Lung (tissue), 17 donors: ENCODE measurements at places on chromosomes 5 and 9. TPM values are rescaled to one million over a fixed set of nuclear protein-coding genes. Genes with fewer than 3 reads are reported as not detected.
A peak's percentile ranks its signal among the peaks of the same experiment; 100 is the strongest.

DOCK2 gene
- total RNA-seq, result 47.8 TPM

FER gene
- 88.6 TPM for total RNA-seq

WNT8A gene
- total RNA-seq, result not detected

TXNDC8 gene
- not detected for total RNA-seq

CCDC69 gene
- 15.4 TPM for total RNA-seq

DNA sequence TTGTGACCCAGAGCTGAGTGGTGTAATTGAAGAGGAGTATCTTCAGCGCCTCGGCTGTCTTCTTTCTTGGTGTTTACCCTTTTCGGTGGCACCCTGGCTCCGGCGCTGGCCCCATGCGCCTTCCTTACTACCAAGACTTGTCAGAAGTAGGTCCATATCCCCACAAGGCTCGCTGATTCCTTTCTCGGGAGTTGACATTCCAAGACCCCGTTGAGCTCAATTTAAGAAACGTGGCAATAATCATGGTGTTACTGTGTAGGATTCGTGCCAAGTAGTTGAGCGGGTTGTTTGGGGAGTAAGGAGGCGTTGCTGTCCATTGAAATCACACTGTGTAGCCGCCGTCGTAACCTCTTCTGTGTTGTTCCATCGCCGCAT lies 795 bp downstream of the NDUFAF2 start:
- H3K27ac ChIP-seq, result peak overlapping the region; percentile 90
- H3K36me3 ChIP-seq, result no peaks in the 10 kb centered on the region
- no peaks in the 10 kb centered on the region for H3K27me3 ChIP-seq

DNA sequence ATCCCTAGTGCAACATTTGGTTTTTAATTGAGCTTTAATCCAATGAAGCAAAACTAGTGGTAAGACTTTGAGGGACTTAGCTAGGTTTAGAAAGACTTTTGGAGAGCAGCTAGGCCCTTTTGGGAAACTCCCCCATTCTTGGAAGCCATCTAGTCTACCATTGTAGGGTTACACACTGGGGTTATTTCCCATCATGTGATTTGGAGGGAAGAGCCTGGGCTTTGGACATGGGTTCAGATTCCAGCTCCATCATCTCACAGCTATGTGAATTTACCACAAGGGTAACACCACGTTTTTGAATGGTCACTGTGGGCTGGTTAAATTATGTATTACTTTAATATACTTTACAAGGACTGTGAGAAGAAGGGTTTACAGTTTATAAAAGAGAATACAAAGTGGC lies 18.3 kb upstream of the TNFSF15 start:
- no peaks in the 10 kb centered on the region for H3K36me3 ChIP-seq
- no peak overlapping the region for H3K27ac ChIP-seq
- H3K4me3 ChIP-seq, result no peak overlapping the region
- no peak for DNase-seq

DNA sequence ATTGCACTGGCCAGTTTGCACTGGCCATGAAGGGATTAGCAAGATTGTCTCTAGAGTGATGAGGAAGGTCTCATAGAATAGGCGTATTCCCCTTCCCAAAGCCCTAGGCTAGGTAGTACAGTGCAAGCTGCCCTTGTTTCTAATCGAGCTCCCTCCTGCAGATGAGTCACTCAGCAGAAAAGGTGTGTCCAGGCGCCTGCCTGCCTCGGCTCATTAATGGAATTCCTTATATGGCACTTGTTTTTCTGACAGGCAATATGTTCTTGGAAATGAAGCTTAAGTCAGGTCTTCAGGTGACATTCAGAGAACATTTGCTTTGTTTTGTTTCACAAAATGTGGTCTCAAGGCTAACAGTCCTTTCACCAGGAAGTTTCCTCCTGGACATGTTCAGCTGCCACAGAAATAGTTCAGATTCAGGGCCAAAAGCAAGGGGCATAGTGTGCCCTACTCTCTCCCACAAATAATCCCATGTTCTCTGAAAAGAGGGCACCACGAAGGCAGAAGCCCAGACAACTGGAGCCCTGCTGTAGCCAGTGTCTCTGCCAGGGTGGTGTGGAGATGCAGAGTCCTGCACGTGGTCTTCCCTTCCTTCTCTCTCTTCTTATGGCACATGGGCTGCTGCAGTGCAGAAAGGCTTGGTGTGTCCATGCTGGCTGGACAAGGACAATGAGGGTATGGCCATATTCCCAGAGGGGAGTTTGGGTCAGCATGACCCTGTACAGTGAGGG lies 281.1 kb upstream of the MAP3K1 start:
- no peak for DNase-seq
- H3K4me3 ChIP-seq, result no peak overlapping the region
- H3K27ac ChIP-seq, result no peak overlapping the region
- no peaks in the 10 kb centered on the region for H3K36me3 ChIP-seq
- no peaks in the 10 kb centered on the region for H3K4me1 ChIP-seq
- H3K27me3 ChIP-seq, result no peaks in the 10 kb centered on the region

DNA sequence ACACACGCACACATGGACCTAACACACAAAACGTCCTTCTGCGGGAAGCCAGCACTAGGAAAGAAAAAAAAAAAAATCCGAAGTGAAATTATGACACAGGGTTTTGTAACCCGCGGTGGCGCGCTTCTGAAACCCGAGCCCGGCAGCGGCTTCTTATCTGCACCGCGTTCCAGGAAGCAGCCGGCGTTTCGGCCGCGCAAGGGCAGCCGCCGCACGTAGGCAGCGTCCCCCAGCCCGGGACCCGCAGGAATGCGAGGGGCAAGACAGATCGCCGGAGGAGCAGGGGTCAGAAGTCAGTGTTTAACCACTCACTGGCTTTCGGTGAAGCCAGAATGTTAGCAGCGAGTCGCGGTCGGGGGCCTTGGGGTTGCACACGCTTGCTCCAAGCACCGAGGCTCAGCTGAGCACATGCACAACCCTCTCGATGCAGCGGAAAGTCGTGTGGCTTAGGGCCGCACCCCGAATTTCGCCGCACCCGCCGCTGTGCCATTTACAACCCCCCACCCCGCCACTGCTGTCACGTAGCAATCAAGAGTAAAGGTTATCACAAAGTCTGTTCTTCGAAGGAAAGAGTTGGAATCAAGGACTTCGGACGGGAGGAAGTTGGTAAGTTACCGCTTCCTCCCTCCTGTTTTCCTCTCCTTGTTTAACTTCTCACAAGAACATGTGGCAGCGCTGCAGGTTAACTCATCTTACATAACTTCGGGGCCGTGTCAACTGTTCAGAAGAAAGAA lies 167.9 kb downstream of the AUH start:
- H3K4me1 ChIP-seq, result peaks cover 17% of the 10 kb centered on the region
- no peaks in the 10 kb centered on the region for H3K36me3 ChIP-seq
- H3K27ac ChIP-seq, result peak overlapping the region; percentile 100
- peak; percentile 96 for DNase-seq

GRCh38 chr9:80842389-80842788 lies 847.0 kb downstream of the TLE1 start:
- H3K27me3 ChIP-seq, result no peaks in the 10 kb centered on the region
- H3K27ac ChIP-seq, result no peak overlapping the region
- no peaks in the 10 kb centered on the region for H3K4me1 ChIP-seq
- no peaks in the 10 kb centered on the region for H3K36me3 ChIP-seq
- H3K4me3 ChIP-seq, result no peak overlapping the region

- DNase-seq, result no peak
- no peak overlapping the region for H3K27ac ChIP-seq
- H3K4me3 ChIP-seq, result no peak overlapping the region
Observed at GRCh38 chr9:36871606-36872005, 162.5 kb downstream of the PAX5 start.

- H3K4me1 ChIP-seq, result no peaks in the 10 kb centered on the region
- no peak overlapping the region for H3K27ac ChIP-seq
- no peaks in the 10 kb centered on the region for H3K36me3 ChIP-seq
- no peak overlapping the region for H3K4me3 ChIP-seq
- peaks cover 6% of the 10 kb centered on the region for H3K27me3 ChIP-seq
Observed at GRCh38 chr9:81112627-81113452, 576.5 kb downstream of the TLE1 start.

- H3K36me3 ChIP-seq, result no peaks in the 10 kb centered on the region
- H3K27me3 ChIP-seq, result no peaks in the 10 kb centered on the region
- no peak for DNase-seq
- H3K4me3 ChIP-seq, result no peak overlapping the region
- H3K27ac ChIP-seq, result no peak overlapping the region
Observed at GRCh38 chr9:111984086-111984802, 87.6 kb downstream of the UGCG start.
